ENCODE measurements at places on chromosomes 7 and 10.

GRCh38 chr10:47384148-47384921 lies at the start of gene ZNF488:
TSS of gene ZNF488 (minus strand) at chr10:47384293. CDS start at chr10:47368829, 15,464 bp downstream.
- DNase-seq: peak; percentile 66

- no peak for DNase-seq
Measured at GRCh38 chr7:43577485-43577951, 5.4 kb upstream of the STK17A start.

- DNase-seq: no peak
Measured at GRCh38 chr10:29254123-29255046, 34.5 kb upstream of the LYZL1 start.

- no peak for DNase-seq
Measured at GRCh38 chr7:80499350-80499953, 12.4 kb downstream of the GNAT3 start.

- no peak for DNase-seq
Measured at GRCh38 chr10:123580426-123580825, 85.7 kb upstream of the GPR26 start.

GRCh38 chr10:498760-499435 lies 190.6 kb downstream of the DIP2C start:
- no peak for DNase-seq

DNA sequence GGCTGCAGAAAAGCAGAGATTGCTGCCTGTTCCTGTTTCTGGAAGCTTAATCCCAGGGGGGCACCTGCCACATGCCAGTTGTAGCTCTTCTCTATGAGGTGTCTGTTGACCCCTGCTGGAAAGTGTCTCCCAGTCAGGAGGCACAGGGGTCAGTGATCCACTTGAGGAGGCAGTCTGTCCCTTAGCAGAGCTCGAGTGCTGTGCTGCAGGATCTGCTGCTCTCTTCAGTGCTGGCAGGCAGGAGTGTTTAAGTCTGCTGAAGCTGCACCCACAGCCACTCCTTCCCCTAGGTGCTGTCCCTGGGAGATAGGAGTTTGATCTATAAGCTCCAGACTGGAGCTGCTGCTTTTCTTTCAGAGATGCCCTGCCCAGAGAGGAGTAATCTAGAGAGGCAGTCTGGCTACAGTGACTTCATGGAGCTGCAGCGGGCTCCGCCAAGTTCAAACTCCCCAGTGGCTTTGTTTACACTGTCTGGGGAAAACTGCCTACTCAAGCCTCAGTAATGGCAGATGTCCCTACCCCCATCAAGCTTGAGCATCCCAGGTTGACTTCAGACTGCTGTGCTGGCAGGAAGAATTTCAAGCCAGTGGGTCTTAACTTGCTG lies 57.6 kb upstream of the CROT start:
- no peak for DNase-seq

DNA sequence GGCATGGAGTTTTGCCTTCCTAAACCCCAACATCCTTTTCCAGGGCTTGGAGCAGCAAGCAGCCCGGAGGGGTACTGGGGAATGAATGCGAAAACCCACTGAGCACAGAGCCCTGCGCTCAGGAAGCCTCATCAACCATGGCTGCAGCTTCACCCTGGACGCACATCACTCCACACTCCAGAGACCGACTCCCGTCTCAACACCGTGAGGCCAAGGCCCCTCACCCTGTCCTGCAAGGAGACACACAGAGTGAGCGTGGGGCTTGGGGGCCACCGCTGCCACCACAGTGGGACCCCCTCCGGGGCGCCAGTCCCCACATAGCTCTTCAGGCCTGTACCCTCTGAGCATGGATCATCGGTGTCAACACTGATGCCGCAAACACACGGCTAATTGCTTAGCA lies 41.9 kb downstream of the DPYSL4 start:
- DNase-seq: no peak
